ENCODE measurements at places on chromosomes 7 and 10. TPM values are rescaled to one million over a fixed set of nuclear protein-coding genes. Genes with fewer than 3 reads are reported as not detected.

- H3K4me1 ChIP-seq, result peaks cover 19% of the 10 kb centered on the region
- peaks cover 23% of the 10 kb centered on the region for H3K36me3 ChIP-seq
- no peak for DNase-seq
- H3K27me3 ChIP-seq, result no peaks in the 10 kb centered on the region
These were observed 28.6 kb downstream of the KAT6B start for GRCh38 chr10:74855027-74855426.

CALHM1 gene
- total RNA-seq, result 0.74 TPM

GRCh38 chr10:17872191-17873091 is 63.3 kb downstream of the MRC1 start:
- no peaks in the 10 kb centered on the region for H3K36me3 ChIP-seq
- no peak for DNase-seq
- H3K27ac ChIP-seq, result no peak overlapping the region
- no peaks in the 10 kb centered on the region for H3K4me1 ChIP-seq

DNA sequence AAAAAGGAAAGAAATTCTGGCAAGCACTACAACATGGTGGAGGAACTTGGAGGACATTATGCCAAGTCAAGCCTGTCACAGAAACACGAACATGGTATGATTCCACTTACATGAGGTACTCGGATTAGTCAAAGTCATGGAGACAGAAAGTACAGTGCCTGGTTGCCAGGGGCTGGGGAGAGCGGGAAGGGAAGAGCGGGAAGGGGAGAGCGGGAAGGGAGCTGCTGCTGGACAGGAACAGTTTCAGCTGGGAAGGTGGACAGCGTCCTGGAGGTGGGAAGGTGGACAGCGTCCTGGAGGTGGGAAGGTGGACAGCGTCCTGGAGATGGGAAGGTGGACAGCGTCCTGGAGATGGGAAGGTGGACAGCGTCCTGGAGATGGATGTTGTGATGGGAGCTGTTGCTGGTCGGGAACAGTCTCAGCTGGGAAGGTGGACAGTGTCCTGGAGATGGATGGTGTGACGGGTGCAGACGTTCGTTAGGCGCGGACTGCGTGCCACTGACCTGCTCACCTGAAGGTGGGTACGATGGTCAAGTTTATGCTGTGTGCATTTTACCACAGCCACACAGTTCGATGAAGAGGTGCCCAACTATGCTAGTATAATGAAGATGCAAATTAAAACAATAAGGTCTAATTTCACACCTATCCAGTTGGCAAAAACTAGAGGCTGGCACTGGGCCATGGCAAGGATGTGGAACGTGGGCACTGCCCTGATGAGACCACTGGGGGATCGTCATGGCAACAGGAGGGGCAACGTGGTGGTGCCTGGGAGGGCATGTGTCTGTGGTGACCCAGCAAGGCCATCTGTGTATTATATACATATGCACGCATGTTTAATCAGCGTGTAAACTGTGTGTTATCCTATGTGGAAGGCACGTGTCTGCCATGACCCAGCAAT is 103.8 kb downstream of the NKX6-2 start:
- no peaks in the 10 kb centered on the region for H3K27me3 ChIP-seq
- peak; percentile 15 for DNase-seq
- H3K36me3 ChIP-seq, result no peaks in the 10 kb centered on the region

- DNase-seq, result no peak
- no peak overlapping the region for H3K4me3 ChIP-seq
- no peaks in the 10 kb centered on the region for H3K4me1 ChIP-seq
- H3K27ac ChIP-seq, result no peak overlapping the region
- H3K36me3 ChIP-seq, result peaks cover 15% of the 10 kb centered on the region
These were observed 95.4 kb downstream of the GSAP start for GRCh38 chr7:77320714-77321113.

COL1A2 gene
- 0.23 TPM for total RNA-seq

DNA sequence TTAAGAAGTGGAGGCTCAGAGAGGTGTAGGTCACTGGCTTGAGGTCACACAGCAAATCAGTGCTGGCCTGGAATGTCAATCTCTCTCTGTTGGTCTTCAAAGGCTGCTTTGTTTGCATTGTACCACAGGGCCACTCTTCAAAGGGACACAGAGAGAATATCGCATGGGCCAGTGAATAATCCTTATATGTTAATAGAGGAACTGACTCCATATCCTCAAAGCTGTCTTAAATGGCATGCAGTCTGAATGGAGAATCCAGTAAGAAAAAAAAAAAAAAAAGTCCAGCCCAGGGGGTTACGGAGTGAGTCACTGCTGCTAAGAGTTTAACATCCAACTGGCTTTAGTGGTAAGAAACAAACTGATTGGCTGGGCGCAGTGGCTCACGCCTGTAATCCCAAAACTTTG is 54.1 kb downstream of the NRAP start:
- H3K27ac ChIP-seq, result no peak overlapping the region
- H3K27me3 ChIP-seq, result peaks cover 29% of the 10 kb centered on the region
- no peak overlapping the region for H3K4me3 ChIP-seq
- DNase-seq, result no peak
- H3K4me1 ChIP-seq, result no peaks in the 10 kb centered on the region

GRCh38 chr10:103506061-103506460 is 12.6 kb downstream of the NEURL1 start:
- H3K4me1 ChIP-seq, result peaks cover 9% of the 10 kb centered on the region
- DNase-seq, result no peak
- peaks cover 53% of the 10 kb centered on the region for H3K27me3 ChIP-seq
- H3K4me3 ChIP-seq, result no peak overlapping the region
- H3K27ac ChIP-seq, result no peak overlapping the region

- H3K27ac ChIP-seq, result no peak overlapping the region
- DNase-seq, result no peak
- H3K27me3 ChIP-seq, result peaks cover 13% of the 10 kb centered on the region
- peaks cover 26% of the 10 kb centered on the region for H3K4me1 ChIP-seq
- peaks cover 3% of the 10 kb centered on the region for H3K36me3 ChIP-seq
These were observed 117.3 kb upstream of the INHBA start for GRCh38 chr7:41820111-41820671.

DNA sequence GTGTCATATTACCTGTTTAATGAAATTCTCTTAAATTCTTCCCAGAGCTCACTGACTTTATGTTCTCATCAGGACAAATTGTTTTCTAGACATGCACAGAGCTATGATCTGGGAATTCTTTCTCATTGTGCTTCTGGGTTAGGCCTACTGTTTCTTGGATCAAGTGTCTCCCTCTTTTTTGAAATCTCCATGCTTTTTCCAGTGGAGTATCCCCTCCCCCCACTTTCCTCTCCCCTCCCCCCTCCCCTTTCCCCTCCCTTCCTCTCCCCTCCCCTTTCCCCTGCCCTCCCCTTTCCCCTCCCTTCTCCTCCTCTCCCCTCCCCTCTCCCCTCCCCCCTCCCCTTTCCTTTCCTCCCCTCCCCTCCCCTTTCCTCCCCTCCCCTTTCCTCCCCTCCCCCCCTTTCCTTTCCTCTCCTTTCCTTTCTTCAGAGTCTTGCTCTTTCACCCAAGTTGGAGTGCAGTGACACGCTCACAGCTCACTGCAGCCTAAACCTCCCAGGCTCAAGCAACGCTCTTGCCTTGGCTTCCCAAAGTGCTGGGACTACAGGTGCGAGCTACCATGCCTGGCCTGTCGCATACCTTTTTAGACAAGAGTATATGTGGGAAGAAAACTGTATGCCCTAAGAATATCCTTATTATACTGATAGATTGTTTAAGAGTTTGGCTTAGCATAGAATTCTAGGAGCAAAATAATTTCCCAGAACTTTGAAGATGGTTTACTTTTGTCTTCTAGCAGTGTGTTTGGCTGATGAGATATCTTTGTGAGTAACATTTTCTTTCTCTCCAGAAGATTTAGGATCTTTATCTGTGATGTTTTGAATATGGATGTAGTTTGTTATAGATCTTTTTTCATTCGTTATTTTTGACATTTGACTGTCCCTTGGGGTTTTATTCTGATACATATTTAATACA is 2.5 kb downstream of the DYNC2I1 start:
- peaks cover 42% of the 10 kb centered on the region for H3K4me1 ChIP-seq
- H3K27me3 ChIP-seq, result no peaks in the 10 kb centered on the region
- H3K4me3 ChIP-seq, result peak overlapping the region; percentile 78
- DNase-seq, result no peak

DNA sequence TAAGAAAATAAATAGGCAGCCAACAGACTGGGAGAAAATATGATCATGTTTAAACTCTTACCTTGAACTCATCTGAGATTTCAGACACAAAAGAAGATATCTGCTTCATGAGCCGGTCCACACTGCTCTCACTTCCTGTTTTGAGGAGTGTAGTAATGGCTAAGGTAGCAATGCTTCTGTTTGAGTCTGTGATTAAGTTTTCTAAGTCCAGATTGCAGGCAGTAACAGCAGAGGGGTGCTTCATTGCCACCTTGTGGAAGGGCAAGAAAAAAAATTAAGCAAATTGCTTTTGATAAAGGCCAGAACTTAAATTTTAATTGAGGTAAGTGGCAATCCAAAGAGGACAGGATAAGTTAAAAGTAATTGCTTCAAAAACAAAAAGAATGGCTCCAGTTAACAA is 69.1 kb downstream of the MEST start:
- H3K4me1 ChIP-seq, result peaks cover 4% of the 10 kb centered on the region
- no peaks in the 10 kb centered on the region for H3K27me3 ChIP-seq
- no peak for DNase-seq
- H3K4me3 ChIP-seq, result no peak overlapping the region
- H3K36me3 ChIP-seq, result peaks cover 18% of the 10 kb centered on the region

DNA sequence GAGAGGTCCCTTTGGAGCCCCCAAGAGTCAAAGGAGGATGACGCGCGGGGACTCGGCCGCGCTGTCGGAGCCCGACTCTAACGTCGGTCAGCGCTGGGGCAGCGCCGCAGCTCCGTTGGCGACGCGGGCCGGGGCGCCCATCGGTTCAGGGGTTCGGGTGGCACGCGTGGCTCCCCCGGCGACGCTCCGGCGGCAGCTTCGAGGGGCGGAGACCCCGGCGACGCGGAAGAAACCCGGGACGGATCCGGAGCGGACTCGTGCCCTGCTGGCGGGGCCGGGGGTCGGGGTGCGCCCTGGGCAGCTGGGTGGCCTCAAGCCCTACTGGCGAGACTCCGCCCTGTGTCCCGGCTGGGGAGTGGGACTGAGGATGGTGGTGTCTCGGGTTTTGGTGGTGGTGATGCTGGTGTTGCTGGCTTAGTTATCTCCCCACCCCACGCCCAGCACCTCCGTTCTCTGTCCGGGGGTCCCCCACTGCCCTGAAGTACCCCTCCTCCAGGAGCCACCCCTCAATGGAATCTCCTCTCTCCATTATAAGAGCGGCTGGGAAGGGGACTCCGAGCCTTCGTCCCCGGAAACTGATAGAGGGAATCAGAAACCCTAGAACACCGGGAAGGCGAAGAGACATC is at the start of gene NAT16:
TSS of gene NAT16 (minus strand) at position 164 of the 626 bp plus-strand sequence. CDS start 5,486 bp downstream, outside the sequence.
- peaks cover 80% of the 10 kb centered on the region for H3K27me3 ChIP-seq
- H3K4me1 ChIP-seq, result peaks cover 6% of the 10 kb centered on the region
- H3K4me3 ChIP-seq, result no peak within 1 kb of the TSS
- DNase-seq, result no peak

DLX5 gene
- total RNA-seq, result not detected

SUGCT gene
- total RNA-seq, result 0.44 TPM

GRCh38 chr7:100826514-100827329 is 601 bp downstream of the EPHB4 start:
- no peaks in the 10 kb centered on the region for H3K36me3 ChIP-seq
- DNase-seq, result peak; percentile 48
- H3K4me1 ChIP-seq, result peaks cover 16% of the 10 kb centered on the region
- peak overlapping the region; percentile 51 for H3K4me3 ChIP-seq
- H3K27ac ChIP-seq, result no peak overlapping the region

DNA sequence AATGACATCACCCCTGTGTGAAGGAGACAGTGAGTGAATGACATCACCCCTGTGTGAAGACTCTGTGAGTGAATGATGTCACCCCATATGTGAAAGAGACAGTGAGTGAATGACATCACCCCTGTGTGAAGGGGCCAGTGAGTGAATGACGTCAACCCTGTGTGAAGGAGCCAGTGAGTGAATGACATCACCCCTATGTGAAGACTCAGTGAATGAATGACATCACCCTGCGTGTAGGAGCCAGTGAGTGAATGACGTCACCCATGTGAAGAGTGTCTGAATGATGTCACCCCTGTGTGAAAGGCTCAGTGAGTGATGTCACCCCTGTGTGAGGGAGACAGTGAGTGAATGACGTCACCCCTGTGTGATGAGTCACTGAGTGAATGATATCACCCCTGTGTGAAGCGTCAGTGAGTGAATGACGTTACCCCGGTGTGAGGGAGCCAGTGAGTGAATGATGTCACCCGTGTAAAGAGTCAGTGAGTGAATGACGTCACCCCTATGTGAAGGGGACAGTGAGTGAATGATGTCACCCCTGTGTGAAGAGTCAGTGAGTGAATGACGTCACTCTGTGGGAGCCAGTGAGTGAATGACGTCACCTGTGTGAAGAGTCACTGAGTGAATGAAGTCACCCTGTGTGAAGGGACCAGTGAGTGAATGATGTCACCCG is 478.1 kb downstream of the PTPRN2 start:
- no peak overlapping the region for H3K4me3 ChIP-seq
- no peak for DNase-seq
- no peaks in the 10 kb centered on the region for H3K27me3 ChIP-seq
- no peaks in the 10 kb centered on the region for H3K36me3 ChIP-seq

TET1 gene
- total RNA-seq, result 4.1 TPM

GRCh38 chr10:26481914-26482550 is 43.9 kb downstream of the APBB1IP start:
- peak overlapping the region; percentile 74 for H3K4me3 ChIP-seq
- peaks cover 27% of the 10 kb centered on the region for H3K36me3 ChIP-seq
- H3K27me3 ChIP-seq, result no peaks in the 10 kb centered on the region
- no peak for DNase-seq
- H3K27ac ChIP-seq, result peak overlapping the region; percentile 94
- peaks cover 65% of the 10 kb centered on the region for H3K4me1 ChIP-seq

- no peak for DNase-seq
- no peak overlapping the region for H3K4me3 ChIP-seq
- H3K4me1 ChIP-seq, result peaks cover 6% of the 10 kb centered on the region
- no peaks in the 10 kb centered on the region for H3K27me3 ChIP-seq
- no peak overlapping the region for H3K27ac ChIP-seq
These were observed 47.4 kb upstream of the MTURN start for GRCh38 chr7:30087371-30087770.

CFAP43 gene
- total RNA-seq, result 0.25 TPM

DNA sequence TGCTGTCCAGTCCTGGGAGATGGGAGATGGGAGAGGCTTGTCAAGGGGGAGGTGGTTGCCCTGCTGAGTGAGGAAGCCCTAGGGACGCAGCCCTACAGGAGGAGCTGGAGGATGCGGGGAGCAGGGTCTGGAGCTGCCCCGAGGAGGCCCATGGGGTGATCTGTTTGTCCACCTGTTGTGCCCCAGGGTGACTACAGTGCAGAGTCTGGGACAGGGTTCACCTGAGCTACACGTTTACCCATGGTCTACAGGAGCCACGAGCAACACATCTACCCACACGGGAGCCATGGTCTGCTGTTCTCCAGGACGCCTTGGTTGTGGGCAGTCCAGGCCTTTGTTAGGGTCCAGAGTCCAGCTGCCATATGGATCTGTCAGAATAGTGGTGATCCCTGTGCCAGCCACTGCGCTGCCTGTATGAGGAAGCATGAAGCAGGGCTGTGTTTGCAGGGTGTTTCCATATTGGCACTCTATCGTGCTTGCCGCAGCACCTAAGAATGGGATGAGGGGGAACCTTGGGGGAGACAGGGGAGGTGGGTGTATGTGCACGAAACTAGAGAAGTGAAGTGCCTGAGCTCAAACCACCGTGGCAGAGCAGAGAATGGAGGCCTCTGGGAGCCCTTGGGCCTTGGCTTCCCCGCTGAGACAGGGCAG is 23.7 kb downstream of the ZNF775 start:
- peak overlapping the region; percentile 15 for H3K4me3 ChIP-seq
- peaks cover 5% of the 10 kb centered on the region for H3K36me3 ChIP-seq
- no peak for DNase-seq
- H3K27ac ChIP-seq, result peak overlapping the region; percentile 35
- H3K27me3 ChIP-seq, result no peaks in the 10 kb centered on the region

SNCG gene
- total RNA-seq, result not detected
